Epithelial cell of proximal tubule (primary cell): ENCODE measurements at places on chromosomes 12 and 14. TPM values are rescaled to one million over a fixed set of nuclear protein-coding genes. Genes with fewer than 3 reads are reported as not detected.

- peak; percentile 99 for DNase-seq
Observed at GRCh38 chr12:27331291-27331926, 1.2 kb upstream of the BMAL2 start.

DNA sequence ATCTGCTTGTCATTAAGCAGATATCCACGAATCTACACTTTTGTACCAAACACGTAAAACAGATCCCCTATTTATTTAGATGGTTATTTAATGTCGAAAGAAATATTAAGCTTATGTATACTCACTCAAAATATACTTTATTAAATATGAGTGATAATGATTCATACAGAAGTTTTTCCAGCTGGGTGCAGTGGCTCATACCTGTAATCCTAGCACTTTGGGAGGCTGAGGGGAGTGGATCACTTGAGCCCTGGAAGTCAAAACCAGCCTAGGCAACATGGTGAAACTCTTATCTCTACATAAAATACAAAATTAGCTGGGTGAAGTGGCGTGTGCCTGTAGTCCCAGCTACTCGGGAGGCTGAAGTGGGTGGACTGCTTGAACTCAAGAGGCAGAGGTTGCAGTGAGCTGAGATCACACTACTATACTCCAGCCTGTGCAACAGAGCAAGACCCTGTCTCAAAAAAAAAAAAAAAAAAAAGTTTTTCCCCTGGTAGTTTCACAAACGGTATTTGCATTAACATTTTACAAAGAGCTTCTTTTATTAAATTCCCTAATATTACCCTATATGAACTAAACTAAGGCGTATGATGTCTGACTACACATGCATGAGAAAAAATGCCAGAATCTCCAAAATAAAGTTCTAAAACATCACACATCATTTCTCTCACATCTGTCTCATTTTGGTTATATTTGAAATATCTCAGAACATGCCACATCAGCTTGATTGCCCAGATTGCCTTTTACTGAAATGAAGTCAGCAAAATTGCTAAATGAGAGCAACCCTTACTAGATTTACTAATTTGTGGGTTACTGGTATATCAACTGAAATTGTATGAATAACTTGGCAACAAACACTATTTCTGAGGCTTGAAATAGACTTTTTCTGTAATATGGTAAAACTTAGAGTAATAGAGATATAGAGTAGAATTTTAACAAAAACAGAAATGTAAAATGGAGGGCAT, 74.9 kb downstream of the PAWR start:
- no peak for DNase-seq

DNA sequence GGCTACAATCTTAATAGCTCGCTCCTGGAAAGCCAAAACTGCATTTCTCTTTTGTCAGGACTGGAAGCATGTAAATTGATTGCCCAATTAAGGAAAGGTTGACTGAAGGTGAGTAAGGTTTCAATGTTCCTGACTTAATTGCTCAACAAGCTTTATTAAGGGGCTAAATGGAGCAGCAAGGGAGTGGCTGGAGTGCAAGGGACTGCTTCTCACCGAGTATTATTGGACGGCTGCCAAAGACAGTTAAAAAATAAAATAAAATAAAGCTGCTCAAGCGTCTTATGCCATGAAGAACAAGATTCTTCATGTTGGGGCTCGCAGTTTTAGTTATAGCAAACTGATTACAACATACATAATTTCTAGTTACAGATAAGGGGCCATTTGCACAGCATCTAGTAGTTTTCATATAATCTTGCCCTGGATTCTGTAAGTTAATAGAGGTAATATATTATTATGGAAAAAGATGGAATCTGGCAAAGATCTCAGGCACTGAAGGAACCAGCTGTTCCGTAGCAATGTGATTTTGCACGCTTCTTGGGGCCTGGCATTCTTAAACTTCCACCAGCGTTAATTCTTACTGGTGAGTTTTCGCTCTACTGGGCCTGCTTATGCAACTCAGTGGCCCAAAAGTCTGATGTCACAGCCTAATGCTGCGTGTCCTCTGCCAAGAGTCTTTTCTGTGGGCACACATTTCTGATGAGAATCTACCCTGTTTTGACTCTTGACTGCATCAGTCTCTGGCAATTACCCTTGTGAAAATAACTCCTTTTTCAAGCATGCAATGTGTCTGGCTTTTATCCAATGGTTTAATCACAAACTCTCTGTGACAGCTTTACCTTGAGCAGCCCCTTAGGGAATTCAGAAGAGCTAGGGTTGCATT, 108.5 kb downstream of the SLC38A1 start:
- DNase-seq, result peak; percentile 99

DNA sequence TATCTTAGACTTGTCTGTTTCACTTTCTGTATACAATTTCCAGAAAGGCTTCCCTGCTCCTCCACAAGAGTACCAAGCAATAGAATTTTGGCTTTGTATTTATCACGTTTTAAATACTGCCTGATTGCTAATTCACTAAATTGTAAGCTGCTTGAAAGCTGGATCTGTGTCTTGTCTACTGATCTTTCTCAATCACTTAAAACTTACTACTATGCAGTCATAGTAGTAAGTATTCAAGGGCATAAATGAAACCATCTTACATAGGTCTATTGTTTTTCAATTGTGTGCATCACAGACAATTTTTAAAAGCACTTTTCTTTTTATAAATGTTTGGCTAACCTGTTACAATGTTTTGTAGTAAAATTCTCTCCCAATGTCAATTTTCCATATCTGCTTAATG, 1.2 kb upstream of the GLIPR1L2 start:
- DNase-seq, result no peak

The RNASE3 gene
- not detected in 2 replicates for total RNA-seq
